ENCODE measurements at places on chromosomes 7 and 10. TPM values are rescaled to one million over a fixed set of nuclear protein-coding genes. Genes with fewer than 3 reads are reported as not detected.

Gene RBM20
- 0.15 TPM for total RNA-seq

Gene ZWINT
- 64.2 TPM for total RNA-seq

Gene OR9A2
- total RNA-seq: not detected

Gene AASS
- 11.2 TPM for total RNA-seq

Gene TMEM176A
- total RNA-seq: not detected

Gene TMEM273
- 3.1 TPM for total RNA-seq

Gene SEMA3E
- total RNA-seq: 0.27 TPM

Gene OIT3
- total RNA-seq: not detected

Gene CDK13
- total RNA-seq: 25.4 TPM

Gene NCAPG2
- total RNA-seq: 26.7 TPM

Gene CALY
- not detected for total RNA-seq
